ENCODE measurements at places on chromosomes 7 and 10. TPM values are rescaled to one million over a fixed set of nuclear protein-coding genes. Genes with fewer than 3 reads are reported as not detected.
A peak's percentile ranks its signal among the peaks of the same experiment; 100 is the strongest.

DNA sequence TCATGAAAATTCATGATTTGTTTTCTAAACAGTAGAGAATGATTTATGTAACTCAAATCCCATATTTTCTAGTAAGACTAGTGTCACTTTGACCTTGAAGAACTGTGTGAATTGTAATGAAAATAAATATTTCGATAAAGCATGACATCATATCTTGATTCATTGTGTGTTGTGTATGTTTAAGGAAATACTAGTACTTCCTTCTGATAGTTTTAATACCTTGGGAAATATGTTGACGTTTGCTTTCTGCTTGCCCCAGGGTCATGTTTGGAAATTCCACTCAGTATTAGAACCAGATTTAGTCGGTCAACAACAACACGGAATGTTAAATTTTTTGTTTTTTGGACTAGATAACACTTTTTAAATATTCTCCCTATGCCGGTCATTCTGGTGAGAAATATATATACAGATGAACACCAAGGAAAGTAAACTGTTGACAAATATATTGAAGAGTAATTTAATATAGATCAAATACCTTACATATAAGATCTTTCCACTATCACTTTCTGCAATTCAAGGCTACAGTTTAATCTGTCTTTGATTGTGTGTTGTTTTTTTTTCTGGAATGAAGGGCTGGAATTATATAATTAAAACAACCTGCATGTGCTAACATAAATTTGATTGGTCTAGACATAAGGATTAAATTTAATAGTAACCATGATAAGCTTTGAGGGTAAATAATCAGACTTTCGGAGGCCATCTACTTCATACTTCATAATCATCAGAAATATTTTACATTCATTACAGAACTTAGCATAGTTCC, 126.2 kb downstream of the MDFIC start:
- no peak for DNase-seq

- DNase-seq, result no peak
These were observed 72.6 kb upstream of the NANOS1 start for GRCh38 chr10:118956802-118957442.

DNA sequence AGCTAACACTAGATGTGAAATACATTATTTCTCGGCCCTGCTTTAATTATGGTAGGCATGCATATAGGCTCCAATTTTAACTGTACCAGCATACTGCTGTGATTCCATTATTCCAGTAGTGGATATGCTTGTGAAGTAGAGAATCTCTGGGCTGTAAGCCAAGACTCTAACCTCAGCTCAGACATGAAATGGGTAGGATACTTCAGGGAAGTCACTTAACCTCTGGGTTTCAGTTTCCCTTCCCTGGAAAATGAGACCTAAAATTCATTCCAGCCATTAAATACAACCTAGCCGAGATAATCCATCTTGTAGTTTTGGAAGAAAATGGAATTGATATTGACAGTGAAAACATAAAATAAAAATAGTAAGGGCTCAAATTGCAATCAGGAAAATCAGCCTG, 59.6 kb upstream of the TRIL start:
- DNase-seq, result no peak

GRCh38 chr7:36966039-36966438, 241.7 kb upstream of the AOAH start:
- no peak for DNase-seq

DNA sequence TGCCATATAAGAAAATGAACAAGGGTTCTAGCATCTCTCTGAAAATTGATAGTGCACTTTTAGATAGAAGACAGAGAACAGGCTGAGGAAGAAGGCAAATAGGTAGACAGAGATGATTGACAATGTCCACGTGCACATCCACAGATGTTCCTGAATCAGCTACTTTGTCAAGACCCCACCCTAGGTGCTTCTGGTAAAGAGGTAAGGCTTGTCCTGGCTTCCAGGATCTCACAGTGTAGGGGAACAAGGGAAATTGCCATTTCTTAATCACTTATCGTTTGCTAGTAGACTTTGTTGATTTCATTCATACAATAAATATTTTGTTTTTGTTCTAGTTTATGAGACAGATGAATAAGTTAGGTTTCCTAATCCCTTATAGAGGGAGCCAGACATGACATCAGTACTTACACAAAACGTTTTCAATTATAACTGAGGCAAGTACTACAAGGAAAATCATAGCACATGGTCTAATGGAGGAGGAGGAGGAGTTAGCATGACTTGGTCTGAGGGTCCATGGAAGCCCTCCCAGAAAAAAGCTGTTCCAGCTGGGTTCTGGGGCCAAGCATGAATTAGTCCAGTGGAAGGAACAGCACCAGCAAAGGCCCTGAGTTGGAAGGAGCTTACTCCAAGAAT, 115.9 kb upstream of the ARID5B start:
- no peak for DNase-seq

DNA sequence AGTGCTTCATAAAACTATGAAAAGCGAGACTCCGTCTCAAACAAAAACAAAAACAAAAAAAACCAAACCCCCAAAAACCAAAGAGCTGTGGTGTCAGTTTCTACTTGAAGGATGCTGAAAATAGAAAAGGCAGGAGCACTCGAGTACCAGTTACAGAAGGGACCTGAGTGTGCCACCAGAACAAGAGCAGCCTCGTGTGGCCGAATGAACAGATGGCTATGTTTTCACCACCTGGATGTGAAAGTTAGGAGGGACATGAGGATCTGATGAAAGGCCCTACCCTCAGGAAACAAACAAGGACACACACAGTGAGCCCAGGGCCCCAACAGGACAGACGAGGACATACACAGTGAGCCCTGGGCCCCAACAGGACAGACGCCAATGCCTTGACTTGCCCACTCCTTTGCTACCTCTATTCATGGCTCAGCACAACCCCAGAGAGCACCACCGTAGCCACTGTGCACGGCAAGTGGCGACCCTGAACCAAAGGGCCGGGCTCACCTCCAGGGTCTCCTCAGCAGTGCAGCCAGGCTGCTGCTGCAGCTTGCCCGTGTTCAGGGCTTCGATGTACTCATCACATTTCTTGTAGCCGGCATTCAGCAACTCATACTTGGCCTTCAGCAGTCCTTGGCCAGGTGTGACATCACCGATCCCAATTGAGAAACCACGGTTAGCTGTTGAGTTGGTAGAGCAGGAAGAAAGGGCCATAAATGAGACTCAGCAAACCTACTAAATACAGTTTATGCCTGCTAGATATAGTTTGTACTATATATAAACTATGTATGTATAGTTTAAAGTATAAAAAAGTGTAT, 24.9 kb downstream of the POLR3A start:
- DNase-seq, result no peak

- no peak for DNase-seq
These were observed 98.5 kb upstream of the INSIG1 start for GRCh38 chr7:155198901-155199845.

GRCh38 chr7:72343991-72344390, 68.1 kb downstream of the CALN1 start:
- no peak for DNase-seq

DNA sequence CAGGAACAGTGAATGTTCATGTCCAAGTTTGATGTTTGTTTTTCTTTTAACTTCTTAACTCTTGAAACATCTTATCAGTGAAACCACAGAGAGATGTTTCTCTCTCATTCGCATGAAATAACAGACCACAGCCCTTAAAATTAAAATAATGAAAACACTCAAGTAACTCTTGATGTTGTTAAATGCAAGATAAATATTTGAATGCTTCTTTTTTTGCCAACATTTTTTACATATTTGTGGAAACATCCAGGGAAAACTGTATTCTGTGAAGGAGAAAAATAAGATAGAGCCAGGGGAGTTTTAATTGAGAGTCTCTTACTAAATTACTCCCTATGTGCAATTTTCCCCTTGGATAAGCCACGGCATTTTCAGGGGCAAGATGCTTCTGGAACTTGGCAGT, 361.8 kb upstream of the MGMT start:
- peak; percentile 28 for DNase-seq

DNA sequence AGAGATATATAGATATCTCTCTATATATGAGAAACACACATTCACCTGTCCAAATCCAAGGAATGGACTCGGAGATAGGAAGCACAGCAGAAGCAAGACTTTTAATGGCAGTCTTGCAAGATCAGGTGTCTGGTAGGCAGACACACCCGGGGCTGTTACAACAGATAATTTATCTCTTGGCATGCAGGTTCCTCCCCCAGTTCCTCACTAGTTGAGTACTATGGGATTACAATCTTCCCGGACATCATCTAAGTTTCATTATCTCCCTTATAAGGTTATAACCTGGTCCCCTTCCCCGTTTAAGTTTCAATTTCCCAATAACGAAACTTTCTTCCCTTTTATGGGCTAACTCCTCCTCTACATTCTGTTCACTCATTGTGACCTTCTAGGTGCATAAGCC, 399.3 kb downstream of the PPP1R3A start:
- DNase-seq, result no peak

- peak; percentile 48 for DNase-seq
These were observed 82.4 kb downstream of the ADCYAP1R1 start for GRCh38 chr7:31134246-31135188.

DNA sequence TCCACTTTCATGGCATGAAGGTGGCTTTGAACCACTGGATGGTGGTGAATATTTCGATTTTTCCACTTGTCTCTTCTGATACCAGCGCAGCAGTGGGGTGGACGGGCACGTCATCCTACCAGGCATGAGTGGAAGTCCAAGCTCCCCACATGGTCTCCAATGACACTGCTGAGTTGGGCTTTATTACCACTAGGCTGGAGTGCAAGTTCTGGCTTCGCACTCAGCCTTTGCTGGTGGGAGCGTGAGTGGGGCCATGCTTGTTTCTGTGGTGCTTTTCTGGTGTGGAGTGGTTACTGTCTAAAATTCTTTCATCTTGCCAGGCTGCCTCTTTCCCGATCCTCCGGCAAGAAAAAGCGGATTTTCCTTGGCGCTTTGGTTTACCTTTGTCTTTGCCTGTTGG, 70.1 kb upstream of the SDK1 start:
- no peak for DNase-seq

GRCh38 chr7:40221836-40222235, 87.0 kb downstream of the SUGCT start:
- peak; percentile 46 for DNase-seq

GRCh38 chr10:110141185-110141584, 66.2 kb upstream of the MXI1 start:
- no peak for DNase-seq

DNA sequence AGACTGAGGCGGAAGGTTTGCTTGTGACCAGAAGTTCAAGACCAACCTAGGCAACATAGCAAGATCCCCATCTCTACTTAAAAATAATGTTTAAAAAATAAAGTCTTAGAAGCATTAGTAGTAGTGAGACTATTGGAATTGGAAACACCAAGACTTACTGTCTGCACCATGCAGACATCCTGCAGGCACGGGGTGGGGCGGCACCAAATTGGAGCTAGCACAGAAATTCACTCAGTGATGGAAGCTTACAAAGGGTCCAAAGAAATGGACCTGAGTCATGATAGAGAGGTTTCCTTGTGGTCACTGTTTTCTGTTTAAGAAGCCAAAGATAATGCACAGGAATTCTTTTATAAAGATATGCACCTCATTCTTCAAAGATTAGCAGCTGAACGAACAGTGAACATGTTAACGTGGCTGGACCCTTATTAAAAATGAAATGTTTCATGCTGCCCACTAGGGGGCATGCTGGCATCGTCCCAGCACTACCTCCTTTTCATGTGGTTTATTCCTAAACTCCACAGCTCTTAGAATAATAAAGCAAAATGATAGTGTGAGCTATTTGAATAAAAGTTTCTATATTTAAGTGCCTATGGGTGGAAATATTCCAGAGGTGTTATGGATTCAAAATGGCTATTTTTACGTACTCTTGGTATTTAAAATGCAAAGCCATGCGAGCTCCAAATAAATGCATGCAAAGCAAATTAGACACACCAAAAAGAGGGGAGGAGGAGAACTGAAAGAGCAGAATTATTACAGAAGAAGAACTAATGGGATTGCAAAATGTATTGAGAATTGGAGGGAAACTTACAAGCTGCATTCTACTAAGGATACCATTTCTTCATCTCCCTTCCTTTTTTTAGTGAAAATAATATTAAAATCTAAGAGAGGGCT, 28.6 kb downstream of the PDSS1 start:
- peak; percentile 53 for DNase-seq

DNA sequence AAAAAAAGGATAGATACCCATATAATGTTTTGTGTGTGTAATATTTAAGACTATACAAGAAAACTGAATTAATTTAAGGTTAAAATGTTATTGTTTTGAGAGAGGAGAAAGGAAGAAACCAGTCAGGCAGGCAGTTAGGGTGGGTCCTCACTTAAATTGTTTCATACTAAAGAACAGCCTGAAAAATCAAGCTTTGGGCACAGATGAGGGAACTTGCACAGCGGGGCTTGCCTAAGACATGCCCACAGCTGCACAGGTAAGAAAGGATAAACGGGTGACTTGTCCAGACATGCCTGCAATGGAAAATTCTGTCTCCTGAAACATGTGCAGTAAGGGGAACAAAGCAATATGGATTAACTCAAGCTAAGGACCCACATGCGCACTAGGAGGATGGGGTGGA, 158.4 kb downstream of the BBS9 start:
- DNase-seq, result no peak

HPS6 gene
- total RNA-seq, result 56.3 TPM

TNS3 gene
- total RNA-seq, result 27.6 TPM

PIK3AP1 gene
- 0.02 TPM for total RNA-seq

IL2RA gene
- total RNA-seq, result not detected

C10orf67 gene
- not detected for total RNA-seq

HILPDA gene
- 7.6 TPM for total RNA-seq

Data from MG63 (cell line).